ENCODE measurements at places on chromosomes 3 and 15.

- no peaks in the 10 kb centered on the region for H3K4me1 ChIP-seq
- no peak for DNase-seq
- no peak overlapping the region for H3K4me3 ChIP-seq
- no peak overlapping the region for H3K27ac ChIP-seq
- H3K27me3 ChIP-seq = no peaks in the 10 kb centered on the region
Observed at GRCh38 chr15:100001405-100001804, 268.2 kb upstream of the LYSMD4 start.

DNA sequence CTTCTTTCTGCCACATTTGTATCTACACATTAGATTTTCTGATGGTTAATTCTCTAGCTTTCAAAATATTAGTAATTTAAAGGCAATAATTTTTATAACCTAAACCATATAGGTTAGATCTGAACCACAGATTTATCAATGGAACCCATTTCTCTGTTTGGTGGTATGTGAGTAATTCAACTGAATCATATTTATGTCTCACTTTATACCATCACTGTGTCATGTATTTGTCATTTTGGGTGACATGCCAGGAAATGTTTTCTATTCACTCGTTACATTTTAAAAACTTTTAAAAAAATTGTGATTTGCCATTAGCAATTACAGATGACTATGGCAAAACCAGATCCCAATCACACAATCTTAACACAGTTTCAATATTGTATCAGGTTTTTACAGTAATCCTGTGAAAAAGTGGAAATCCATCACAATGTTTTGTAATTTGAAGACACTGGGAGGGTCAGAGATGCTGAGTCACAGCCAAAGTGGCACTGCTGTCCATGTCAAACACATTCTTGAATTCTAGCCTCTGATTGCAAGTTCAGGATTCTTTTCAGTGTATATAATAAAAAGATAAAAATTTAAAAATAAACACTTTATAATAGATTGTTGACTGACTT lies 356.0 kb upstream of the RBMS3 start:
- H3K27ac ChIP-seq = no peak overlapping the region
- no peak overlapping the region for H3K4me3 ChIP-seq
- H3K4me1 ChIP-seq = no peaks in the 10 kb centered on the region
- no peaks in the 10 kb centered on the region for H3K36me3 ChIP-seq
- H3K27me3 ChIP-seq = no peaks in the 10 kb centered on the region

DNA sequence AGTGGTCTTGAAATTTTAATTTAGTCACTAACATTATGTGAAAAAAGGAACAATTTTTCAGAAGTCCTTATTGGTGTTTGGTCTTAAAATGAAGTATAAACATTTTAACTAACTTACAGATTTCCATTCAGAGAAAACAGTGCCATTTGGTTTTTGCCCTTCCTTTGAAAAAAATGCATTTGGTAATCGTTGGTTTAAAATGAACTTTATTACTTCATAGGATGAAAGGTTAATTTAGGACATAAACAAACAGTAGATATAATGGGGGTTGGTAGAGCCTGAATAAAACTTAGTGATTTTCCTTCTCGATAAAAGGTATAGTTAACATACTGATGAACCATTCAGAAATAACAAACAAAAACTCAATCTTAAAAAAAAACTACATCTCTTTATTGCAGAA lies 39.7 kb downstream of the TFG start:
- no peak for DNase-seq
- no peaks in the 10 kb centered on the region for H3K27me3 ChIP-seq
- no peak overlapping the region for H3K4me3 ChIP-seq
- no peak overlapping the region for H3K27ac ChIP-seq
- H3K36me3 ChIP-seq = peaks cover 4% of the 10 kb centered on the region

DNA sequence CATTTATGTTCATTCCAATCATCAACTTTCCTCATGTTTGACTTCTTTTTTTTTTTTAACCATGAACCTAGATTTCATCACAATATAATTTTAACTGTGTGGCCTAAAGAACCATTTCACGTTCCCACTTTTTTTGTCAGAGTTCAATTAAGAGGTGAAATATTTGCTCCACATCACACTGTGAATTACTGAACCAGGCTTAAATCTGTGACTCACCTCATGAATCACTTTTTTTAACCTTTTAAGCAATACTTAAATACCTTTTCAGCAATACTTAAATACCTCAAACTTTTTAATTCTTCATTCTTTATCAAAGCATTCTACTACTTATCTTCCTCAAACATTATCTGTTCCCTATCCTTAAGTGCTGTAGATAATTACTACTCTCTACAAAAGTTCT lies 137.6 kb downstream of the SI start:
- no peaks in the 10 kb centered on the region for H3K36me3 ChIP-seq
- H3K27me3 ChIP-seq = no peaks in the 10 kb centered on the region
- H3K27ac ChIP-seq = no peak overlapping the region
- H3K4me1 ChIP-seq = no peaks in the 10 kb centered on the region
- no peak overlapping the region for H3K4me3 ChIP-seq

- no peak for DNase-seq
- no peaks in the 10 kb centered on the region for H3K27me3 ChIP-seq
- H3K4me1 ChIP-seq = peaks cover 64% of the 10 kb centered on the region
- peak overlapping the region; percentile 98 for H3K4me3 ChIP-seq
- peak overlapping the region; percentile 99 for H3K27ac ChIP-seq
- H3K36me3 ChIP-seq = peaks cover 4% of the 10 kb centered on the region
Observed at GRCh38 chr3:63967675-63968611, 55.4 kb downstream of the PSMD6 start.

- H3K27ac ChIP-seq = no peak overlapping the region
- DNase-seq = no peak
- peaks cover 6% of the 10 kb centered on the region for H3K27me3 ChIP-seq
- no peaks in the 10 kb centered on the region for H3K36me3 ChIP-seq
- no peaks in the 10 kb centered on the region for H3K4me1 ChIP-seq
Observed at GRCh38 chr3:169179321-169179720, 484.2 kb downstream of the MECOM start.

DNA sequence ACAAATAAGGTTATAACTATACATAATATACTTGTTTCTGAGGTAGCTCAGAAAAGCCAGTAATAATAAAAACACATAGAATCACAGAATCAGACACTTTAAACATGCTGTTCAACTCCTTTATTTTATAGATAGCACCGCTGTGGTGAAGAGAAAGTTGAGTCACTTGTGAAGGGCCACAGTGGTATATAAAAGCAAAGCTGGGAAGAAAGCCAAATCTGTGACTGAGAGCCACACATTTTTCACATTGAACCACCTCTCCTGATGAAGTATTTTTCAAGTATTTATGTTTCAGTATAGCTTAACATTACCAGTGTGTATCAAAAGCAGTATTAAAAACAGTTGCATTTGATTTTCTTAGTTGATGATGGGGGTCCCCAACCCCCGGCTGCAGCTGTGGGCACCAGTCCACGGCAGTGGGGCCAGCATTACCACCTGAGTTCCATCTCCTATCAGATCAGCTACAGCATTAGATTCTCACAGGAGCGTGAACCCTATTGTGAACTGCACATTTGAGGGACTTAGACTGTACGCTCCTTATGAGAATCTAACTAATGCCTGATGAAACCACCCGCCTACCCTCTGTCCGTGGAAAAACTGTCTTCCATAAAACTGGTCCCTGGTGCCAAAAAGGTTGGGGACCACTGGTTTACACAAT lies 46.2 kb downstream of the TBL1XR1 start:
- no peak for DNase-seq
- no peaks in the 10 kb centered on the region for H3K27me3 ChIP-seq
- H3K4me1 ChIP-seq = peaks cover 40% of the 10 kb centered on the region
- H3K36me3 ChIP-seq = no peaks in the 10 kb centered on the region

DNA sequence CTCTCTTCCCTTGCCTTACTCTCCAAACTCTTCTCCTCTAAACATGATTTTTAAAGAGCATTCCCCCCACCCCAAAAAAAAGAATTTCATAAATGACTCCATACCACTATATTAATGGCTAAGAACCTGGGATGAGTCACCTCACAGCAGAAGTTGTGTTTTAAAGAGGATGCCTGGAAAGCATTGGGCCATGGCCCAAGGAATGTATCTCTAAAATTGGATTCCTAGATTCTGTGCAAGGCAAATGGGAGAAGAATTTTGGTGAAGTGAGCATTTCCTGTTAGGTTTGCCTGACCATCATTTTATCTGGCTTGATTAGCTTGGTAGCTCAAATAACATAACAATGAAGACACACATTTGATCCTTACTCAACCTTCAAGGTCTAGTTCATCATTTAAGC lies 251.4 kb downstream of the NR1D2 start:
- peaks cover 18% of the 10 kb centered on the region for H3K27me3 ChIP-seq
- H3K27ac ChIP-seq = no peak overlapping the region
- H3K4me1 ChIP-seq = no peaks in the 10 kb centered on the region
- no peaks in the 10 kb centered on the region for H3K36me3 ChIP-seq
- DNase-seq = no peak
- H3K4me3 ChIP-seq = no peak overlapping the region

GRCh38 chr3:56806407-56806806 lies 4.7 kb upstream of the ARHGEF3 start:
- no peak overlapping the region for H3K4me3 ChIP-seq
- DNase-seq = no peak
- no peaks in the 10 kb centered on the region for H3K27me3 ChIP-seq
- H3K27ac ChIP-seq = no peak overlapping the region
- H3K36me3 ChIP-seq = peaks cover 1% of the 10 kb centered on the region

GRCh38 chr3:193780810-193781478 lies 187.9 kb downstream of the OPA1 start:
- H3K27ac ChIP-seq = no peak overlapping the region
- peaks cover 6% of the 10 kb centered on the region for H3K36me3 ChIP-seq
- H3K4me1 ChIP-seq = peaks cover 11% of the 10 kb centered on the region
- no peak for DNase-seq
- no peak overlapping the region for H3K4me3 ChIP-seq

DNA sequence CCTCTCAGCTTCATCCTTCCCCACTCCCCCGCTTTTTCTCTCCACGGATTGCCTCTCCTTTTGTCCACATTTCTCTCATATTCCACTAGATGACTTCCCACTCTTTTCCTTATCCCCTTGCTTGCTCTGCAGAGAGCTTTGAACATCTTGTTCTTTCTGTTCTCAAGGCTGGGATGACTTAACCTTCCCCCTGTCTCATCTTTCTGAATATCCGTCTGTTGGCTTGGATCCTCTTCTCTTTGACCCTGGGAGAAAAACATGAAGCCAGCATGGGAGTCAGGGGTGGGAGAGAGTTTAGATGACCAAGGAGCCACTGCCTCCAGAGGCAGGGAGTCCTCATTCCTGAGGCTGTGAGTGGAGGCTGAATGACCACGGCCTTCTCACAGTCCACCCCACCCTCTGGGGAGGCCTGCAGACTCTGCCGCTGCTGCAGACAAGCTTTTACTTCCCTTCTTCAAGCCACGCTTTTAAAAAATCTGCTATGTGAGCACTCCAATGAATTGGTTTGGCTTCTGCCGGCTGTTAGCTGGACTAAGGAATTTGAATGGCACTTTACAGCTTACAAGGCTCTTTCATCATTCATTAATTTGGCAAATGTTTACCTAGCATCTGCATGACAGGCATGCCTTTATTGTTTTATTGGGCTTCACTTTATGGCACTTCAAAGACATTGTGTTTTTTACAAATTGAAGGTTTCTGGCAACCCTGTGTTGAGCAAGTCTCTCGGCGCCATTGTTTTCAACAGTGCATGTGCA lies 111.6 kb upstream of the SLC6A6 start:
- no peak overlapping the region for H3K27ac ChIP-seq
- DNase-seq = no peak
- H3K27me3 ChIP-seq = peaks cover 27% of the 10 kb centered on the region
- no peaks in the 10 kb centered on the region for H3K36me3 ChIP-seq
- peaks cover 13% of the 10 kb centered on the region for H3K4me1 ChIP-seq

DNA sequence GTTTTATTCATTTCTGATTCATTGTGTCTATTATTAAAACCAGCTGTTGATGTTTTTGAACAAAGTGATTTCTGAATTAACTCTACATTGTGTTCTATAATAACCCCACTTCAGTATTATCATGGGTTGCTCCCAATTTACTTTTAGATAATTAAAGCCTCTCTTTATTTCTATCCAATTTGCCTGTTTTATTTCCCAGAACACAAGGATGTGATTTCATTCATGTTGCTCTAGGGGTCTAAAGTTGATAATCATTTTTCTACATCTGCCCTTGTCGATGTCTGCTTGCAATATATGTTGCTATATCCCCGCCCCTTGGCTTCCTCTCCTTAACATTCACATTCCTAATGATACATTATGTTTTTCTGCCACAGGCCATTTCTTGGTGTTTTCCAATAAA lies 747.3 kb downstream of the CADM2 start:
- H3K4me1 ChIP-seq = no peaks in the 10 kb centered on the region
- no peaks in the 10 kb centered on the region for H3K36me3 ChIP-seq
- DNase-seq = no peak
- no peak overlapping the region for H3K27ac ChIP-seq
- no peaks in the 10 kb centered on the region for H3K27me3 ChIP-seq

DNA sequence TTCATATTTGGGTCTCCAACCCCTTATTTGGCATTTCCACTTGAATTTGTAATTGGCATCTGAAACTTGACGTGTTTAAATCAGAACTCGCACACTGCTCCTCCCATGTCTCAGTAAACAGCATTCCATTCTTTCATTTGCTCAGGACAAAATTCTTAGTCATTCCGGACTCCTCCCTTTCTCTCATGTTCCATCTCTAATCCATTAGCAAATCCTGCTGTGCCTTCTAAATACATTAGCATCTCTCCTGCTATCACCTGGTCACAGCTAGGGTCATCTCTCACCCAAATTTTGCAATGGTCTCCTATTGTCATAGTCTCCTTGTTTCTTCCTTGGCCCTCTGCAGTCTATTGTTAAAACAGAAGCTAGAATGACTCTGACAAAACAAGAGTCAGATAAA lies 119.9 kb upstream of the CADPS start:
- H3K27me3 ChIP-seq = no peaks in the 10 kb centered on the region
- no peaks in the 10 kb centered on the region for H3K36me3 ChIP-seq
- no peaks in the 10 kb centered on the region for H3K4me1 ChIP-seq
- H3K4me3 ChIP-seq = no peak overlapping the region
- no peak for DNase-seq
- H3K27ac ChIP-seq = no peak overlapping the region

DNA sequence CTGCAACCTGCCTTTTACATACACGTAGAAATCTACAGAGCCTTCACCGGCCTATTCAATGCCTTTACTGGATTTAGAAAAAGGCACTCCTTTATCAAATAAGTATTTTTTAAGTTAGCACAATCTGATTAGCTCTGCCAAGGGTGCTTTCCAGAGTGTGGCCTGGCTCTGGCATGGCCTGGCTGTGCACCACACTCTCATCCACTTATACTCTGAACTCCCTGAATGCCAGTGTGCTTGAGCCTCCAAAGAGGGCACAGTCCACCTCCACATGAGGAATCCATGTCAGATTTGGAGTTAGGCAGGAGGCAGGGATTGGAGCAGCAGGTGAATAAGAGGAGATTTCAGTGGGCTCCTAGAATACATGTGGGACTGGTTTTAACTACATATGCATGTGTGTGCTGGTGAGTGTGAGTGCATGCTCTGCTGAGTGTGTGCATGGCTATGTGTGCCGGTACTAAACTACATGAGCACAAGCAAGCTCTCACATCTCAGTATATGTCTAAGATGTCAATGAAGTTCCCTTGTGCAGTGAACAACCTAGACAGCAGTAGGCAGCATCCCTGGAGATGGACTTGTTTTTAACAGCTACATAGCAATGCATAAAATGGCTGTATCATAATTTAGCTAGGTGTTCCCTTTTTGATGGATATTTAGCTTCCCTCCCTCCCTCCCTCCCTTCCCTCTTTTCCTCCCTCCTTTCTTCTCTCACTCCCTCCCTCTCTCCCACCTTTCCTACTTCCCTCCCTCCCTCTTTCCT lies 17.8 kb upstream of the ZFAND6 start:
- no peak overlapping the region for H3K4me3 ChIP-seq
- no peaks in the 10 kb centered on the region for H3K36me3 ChIP-seq
- H3K27ac ChIP-seq = no peak overlapping the region

Measured in T-helper 17 cell (primary cell).